ENCODE measurements at places on chromosomes 13 and 19.

DNA sequence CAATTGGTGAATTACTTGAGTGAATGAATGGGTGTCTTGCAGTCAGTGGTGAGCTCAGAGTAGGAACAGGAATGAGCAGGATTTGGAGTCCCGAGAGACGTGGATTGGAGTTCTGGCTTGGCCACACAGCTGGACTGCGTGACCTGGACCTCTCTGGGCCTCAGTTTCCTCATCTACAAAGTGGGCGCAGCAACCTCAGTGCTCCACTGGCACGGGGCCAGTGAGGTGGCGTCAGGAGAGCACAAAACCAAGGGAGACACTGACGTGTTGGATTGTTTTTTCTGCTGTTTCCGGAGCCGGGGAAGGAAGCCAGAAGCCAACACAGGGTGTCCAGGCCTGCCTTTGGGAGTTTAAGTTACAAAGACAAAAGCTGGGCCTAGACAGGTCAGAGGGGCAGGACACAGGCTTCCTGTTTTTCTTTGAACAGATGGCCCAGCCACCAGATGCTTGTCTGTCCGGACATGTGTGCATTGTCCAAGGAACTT lies 6.5 kb upstream of the DOCK6 start:
- DNase-seq = no peak

GRCh38 chr13:38824342-38824741 lies 137.5 kb downstream of the FREM2 start:
- DNase-seq = no peak

GRCh38 chr13:90732049-90732448 lies 615.4 kb upstream of the MIR17HG start:
- no peak for DNase-seq

DNA sequence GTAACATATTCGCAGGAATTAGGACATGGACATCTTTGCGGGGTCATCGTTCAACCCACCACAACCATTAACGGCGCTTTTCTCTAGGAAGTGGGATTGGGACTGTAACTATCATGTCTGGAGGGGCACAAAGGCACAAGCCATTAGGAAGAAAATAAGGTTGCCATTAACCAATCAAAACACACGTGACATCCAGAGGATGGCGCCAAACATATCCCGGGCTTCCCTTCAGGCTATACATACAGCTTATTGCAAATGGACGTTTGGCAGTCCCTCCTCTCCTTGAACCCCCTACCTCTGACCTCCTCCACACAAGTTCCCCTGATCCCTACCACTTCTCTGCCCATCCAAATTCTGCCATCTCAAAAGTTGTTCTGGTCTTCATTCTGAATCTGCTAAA lies 26.6 kb upstream of the GSX1 start:
- DNase-seq = no peak

DNA sequence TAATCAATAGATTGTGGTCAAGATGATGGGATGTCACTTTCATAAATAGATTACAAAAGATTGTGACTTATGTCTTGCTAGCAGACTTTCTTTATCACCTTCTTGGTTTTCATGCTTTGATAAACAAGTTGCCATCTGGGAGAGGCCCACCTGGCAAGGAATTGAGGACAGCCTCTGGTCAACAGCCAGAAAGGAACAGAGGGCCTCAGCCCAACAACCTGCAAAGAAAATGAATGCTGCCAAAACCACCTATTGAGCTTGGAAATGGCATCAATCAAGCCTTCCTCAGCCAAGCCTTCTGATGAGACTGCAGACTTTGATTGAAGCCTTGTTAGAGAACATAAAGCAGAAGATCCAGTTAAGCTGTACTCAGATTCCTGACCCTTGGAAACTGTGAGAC lies 288.6 kb downstream of the SPRY2 start:
- no peak for DNase-seq
